ENCODE measurements at places on chromosomes 1 and 21. TPM values are rescaled to one million over a fixed set of nuclear protein-coding genes. Genes with fewer than 3 reads are reported as not detected.

The IFNLR1 gene
- 11.2 TPM for total RNA-seq

DNA sequence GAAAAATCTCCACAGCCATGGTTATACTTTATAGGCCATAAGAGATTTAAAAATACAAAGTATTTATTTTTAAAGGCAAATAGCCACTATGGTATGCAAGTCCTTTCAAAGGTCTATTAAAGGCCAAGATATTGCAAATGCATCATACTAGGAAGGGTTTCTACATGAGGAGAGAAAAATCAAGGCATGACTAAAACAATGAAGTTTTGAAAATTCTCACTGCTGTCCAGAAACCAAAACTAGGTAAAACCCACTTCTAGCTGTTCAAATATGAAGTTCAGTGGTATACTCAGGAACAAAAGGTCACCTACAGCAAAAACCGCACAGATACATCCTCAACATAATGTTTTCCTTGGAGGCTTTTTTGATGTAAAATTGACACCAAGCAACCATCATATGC, 75.0 kb downstream of the EPS15 start:
- DNase-seq: no peak

- DNase-seq: no peak
These were observed 20.6 kb upstream of the LAMC2 start for GRCh38 chr1:183165456-183165855.

The SELL gene
- total RNA-seq: 5.6 TPM

- no peak for DNase-seq
These were observed 27.9 kb upstream of the C1orf87 start for GRCh38 chr1:60101516-60101915.

GRCh38 chr1:24745711-24746413, 615 bp downstream of the CLIC4 start:
- peak; percentile 54 for DNase-seq

- DNase-seq: no peak
These were observed 93.1 kb downstream of the HHIPL2 start for GRCh38 chr1:222454782-222455181.

- no peak for DNase-seq
These were observed 84.2 kb downstream of the NDUFS5 start for GRCh38 chr1:39110325-39110851.

The LEFTY2 gene
- 0.23 TPM for total RNA-seq

The CHD1L gene
- 32.6 TPM for total RNA-seq

DNA sequence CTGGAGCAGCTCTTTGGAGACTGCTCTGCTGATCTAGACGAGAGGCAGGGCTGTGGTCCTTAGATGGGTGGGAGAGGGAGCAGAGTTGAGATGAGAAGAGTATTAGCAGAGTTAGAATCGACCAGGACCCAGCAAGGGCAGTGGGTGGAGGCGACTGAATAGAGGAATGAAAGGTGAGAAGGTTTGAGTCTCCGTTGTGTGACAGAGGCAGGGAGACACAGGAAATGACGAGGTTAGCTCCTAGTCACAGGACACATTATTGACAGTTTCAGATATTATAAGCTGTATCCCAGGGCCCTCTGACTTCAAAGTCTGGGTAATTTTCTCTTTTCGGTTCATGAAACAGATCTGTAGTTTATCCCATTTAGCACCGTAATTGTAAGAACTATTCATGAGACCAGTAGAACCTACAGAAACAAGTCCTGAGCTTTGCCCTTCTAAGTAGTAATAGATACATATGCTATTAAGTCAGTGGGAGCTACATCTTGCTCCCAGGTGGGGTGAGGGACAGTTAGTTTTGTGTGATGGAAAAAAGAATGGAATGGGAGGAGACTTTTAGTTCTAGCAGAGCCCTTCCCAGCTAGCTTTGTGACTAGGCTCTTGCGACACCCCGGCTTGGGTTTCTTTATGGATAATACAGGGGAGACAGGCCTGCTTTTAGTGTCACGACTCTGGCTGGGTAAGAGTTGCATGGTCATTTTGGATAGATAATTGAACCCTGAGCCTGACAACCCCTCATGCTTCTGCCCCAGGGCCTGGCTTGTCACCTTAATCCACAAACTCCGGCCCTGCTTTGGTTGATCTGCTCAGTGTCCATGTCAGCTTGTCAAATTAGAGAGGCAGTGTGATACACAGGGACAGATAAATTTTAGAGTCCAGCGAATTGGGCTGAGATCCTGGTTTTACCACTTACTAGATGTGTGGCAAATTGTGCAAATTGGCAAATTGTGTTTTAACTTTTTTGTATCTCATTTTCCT, 70.2 kb downstream of the UCK2 start:
- no peak for DNase-seq

The KLHDC8A gene
- 2.2 TPM for total RNA-seq

DNA sequence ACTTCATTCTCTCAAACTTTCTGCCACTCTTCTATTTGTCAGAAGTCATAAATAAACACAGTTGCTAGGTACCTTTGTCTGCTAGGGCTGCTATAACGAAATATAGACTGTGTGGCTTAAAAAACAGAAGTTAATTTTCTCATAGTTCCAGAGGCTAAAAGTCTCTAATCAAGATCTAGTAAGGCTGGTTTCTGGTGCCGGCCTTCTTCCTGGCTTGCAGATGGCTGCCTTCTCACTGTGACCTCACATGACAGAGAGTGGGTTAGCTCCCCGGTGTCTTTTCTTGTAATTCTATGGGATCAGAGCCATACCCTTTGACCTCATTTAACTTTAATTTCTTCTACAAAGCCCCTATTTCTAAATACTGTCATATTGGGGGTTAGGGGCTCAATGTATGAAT, 5.9 kb downstream of the PDC start:
- DNase-seq: no peak

- no peak for DNase-seq
These were observed 33.2 kb upstream of the PRSS38 start for GRCh38 chr1:227782226-227782625.

The HEYL gene
- 8.5 TPM for total RNA-seq

The C1QC gene
- total RNA-seq: 217 TPM

The DDOST gene
- total RNA-seq: 200 TPM

DNA sequence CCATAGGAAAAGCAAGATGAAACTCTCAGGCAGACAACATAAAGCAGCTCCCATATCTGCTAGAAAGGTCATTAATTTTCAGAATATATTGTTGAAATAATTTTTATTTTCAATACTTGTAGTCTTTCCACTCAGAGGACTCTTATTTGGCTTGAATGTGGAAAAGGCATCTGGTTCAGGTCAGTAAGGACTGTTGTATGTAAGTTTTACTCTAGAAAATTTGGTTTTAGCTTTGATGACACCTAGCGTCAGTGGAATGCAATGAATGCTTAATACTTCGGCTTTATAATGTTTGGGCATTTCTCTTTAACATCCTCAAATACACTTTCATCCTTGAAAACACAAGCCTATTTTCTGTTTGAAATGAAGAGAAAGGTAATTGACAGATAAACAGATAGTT, 63.3 kb downstream of the LRRC40 start:
- DNase-seq: no peak

GRCh38 chr1:100868364-100868995, 26.2 kb downstream of the EXTL2 start:
- DNase-seq: no peak

DNA sequence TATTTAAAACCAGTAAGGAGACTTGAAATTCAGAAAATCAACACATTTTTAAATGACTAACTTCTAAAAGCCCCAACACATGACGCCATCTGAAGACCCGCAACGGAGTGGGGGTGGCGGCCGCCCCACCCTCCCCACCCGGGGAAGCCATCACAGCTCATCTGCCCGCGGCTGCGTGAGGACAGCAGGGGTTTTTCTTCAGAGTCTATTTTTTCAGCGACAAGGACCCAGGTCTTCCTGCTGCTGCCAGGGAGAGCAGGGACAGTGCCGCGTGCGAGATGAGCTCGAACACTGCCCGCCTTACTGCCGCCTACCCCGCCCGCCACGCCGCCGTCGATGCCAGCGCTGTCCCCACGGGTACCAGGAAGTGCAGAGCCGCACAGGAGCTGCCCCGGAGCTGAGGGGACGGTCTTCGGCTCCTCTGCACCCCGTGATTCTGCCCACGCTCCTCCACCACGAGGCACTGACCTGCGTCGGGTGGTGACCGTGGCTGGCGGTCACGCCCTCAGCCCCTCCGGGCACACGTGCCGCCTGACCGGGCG, 79.0 kb downstream of the SKI start:
- no peak for DNase-seq

DNA sequence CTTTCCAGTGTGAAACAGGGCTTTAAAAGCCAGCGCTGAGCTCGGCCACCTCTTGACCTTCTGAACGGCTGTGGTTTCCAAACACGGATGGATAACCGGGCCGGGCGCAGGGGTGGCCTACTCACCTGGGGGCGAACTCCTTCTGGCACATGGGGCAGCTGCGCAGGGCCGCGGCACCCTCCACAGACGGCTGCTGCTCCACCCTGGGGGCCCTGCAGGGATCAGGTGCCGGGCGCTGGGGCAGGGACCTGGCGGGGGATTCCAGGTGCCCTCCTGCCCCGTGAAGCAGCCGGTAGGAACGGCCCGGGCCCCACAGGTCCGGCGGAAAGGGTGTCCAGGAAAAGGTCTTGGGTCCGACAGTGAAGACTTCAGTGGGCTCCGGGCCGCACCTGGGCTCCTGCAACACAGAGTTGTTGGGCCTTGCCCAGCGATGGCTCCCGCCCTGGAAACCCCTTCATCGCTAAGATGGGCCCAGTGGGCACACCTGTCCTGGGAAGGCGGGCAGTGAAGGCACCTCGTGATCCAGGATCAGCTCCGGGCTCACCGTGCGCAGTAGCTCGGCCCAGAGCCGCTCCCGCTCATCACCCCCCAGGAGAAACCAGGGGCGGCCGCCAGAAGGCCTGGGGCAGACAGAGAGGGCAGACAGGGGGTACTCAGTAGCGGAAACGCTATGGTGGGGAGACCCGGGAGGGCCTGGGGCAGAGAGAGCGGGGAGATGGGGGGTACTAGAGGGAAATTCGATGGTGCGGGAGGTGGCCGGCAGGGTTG, 874 bp downstream of the FAAP20 start:
- DNase-seq: no peak

DNA sequence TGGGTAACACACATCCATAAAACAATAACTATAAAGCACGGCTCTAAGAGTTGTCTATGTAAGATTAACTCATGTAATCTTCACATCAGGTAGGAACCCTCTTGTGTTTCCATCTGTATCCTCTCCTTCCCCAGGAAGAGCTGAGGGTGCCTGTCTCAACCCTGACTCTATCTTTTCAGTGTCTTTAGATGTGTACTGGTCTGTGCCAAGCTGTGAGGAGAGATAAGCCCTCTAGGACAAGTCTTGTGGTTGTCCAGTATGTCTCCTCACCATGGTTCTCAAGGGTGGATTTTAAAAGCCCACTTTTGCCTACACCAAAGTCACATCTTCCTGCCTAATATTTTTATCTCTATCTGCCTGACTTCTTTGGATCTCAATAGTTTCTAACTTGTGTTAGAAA, 300.1 kb downstream of the KCNT2 start:
- no peak for DNase-seq

The CA6 gene
- total RNA-seq: not detected

DNA sequence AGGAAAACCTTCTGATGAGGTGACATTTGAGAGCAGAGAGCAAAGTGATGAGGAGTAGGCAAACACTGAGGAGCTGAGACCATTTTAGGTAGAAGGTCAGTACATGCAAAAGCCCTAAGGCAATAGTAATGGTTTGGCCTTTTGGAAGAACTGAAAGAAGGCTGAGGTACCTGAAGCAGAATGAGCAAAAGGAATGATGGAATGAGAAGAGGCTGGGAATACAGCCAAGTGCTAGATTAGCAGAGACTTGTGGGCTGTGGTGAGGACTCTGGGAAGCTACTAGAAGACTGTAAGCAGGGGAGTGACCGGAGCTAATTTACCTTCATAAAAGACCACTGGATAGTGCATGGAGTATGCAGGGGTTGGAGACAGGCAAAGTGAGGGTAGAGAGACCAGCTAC, 77.9 kb downstream of the GFI1 start:
- no peak for DNase-seq

GRCh38 chr1:11804666-11805421, 920 bp downstream of the MTHFR start:
- DNase-seq: no peak

DNA sequence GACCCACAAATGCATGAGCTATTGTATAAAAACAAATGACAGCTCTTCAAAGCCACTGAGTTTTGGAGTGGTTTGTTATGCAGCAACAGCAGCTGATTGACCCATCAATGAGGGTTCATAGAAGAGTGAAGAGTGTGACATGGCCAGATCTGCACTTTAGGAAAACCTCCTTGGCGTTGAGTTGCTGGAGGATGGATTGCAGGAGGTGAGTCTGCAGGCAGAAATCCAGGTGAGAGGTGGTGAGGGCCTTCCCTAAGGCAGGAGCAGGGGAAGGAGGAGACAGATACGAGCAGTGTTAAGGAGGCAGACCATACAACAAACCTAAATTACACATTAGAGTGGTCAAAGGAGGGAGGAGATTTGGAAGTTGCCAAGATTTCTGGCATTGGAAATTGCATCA, 169.3 kb upstream of the CSF3R start:
- no peak for DNase-seq

GRCh38 chr21:29888437-29888836, 51.4 kb downstream of the GRIK1 start:
- DNase-seq: no peak

The KDF1 gene
- 20.8 TPM for total RNA-seq

The SEC16B gene
- total RNA-seq: 7.3 TPM

The SPRR2D gene
- total RNA-seq: not detected

All from mucosa of gallbladder (tissue), 1 donor.